Amniotic stem cell (primary cell): ENCODE measurements at places on chromosomes 6 and 20.

GRCh38 chr6:15368186-15368585, 122.3 kb downstream of the JARID2 start:
- DNase-seq: no peak

DNA sequence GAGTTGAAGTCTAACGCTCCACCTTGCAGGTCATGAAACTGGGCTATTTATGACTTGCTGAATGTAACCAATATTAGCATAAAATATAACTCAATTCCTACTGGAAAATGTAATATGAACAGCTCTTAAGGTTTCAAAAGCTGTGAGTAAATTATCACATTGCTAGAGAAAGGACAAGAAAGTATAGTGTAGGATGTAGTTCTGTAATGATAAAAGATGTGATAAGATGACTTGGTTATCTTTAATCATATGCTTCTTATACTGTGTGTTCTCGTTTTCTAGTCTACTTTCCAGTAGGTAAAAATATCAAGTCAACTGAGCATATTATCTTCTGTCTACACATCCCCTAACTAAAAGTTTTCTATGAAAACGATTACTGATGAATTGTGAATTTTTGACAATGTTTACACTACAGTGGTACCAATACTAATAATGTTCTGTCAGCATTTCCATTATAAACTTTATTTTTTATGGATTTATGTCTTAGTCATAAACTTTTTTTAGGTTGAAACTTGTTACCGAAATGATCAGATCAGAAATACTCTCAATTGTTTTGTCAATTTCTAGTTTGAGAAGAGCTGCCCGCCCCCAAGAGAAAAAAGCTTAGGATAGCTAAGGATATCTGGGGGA, 14.6 kb downstream of the MED23 start:
- DNase-seq: no peak

DNA sequence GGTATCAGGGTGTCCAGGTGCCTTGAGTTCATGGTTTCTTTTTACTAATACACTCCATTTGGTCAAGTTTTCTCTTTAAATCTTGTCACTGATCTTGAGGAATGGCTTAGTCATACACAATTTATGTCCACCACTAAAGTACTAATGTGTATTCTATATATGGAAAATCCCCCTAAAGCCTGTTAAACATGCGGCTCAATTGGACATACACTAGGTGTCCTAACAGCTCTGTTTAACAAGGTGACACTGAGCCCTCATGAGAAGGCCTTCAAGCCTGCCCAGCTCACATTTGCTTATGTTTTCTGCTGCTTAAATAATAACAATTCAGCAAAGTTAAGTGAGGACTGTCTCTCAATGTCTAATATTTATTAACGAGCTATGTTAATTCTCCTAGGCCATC, 31.5 kb downstream of the PDE7B start:
- DNase-seq: no peak

GRCh38 chr6:98832284-98833056, 1.9 kb upstream of the POU3F2 start:
- DNase-seq: no peak

- no peak for DNase-seq
Observed at GRCh38 chr20:56730003-56730402, 100.9 kb downstream of the TFAP2C start.

- no peak for DNase-seq
Observed at GRCh38 chr20:47981222-47981621, 195.9 kb upstream of the SULF2 start.

DNA sequence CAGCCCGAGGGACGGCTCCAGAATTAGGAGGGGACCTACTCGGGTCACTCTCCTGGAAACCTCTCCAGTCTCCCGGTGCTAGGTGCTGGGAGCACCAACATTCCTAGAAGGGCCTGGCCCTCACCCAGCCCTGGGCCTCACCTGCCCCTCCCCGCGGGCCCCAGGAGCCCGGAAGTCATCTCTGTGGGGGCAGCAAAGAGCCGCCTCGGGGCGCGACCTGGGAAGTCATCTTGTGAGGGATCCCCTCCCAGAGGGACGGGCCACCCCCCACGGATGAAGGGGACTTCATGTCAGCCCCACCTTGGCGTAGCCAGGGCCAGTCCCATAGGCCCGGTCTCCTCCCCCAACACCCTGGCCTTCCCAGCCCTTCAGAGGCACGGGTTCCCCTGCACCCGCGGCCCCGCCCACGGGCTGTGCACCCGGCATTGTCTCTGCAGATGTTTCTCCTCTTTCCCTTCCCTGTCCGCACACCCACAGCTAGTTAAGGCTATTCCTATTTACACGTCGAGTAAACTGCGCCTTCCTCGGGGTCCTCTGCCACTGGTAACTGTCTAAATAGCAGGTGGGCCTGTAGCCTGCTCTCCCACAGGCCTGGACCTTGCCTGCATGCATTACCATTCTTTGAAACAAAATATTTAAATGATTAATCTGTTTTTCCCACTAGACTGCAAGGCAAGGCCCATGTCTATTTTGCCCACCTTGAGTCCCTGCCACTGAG, 896 bp upstream of the RNASET2 start:
- no peak for DNase-seq

GRCh38 chr6:109456111-109456583, 575 bp upstream of the MICAL1 start:
- no peak for DNase-seq

DNA sequence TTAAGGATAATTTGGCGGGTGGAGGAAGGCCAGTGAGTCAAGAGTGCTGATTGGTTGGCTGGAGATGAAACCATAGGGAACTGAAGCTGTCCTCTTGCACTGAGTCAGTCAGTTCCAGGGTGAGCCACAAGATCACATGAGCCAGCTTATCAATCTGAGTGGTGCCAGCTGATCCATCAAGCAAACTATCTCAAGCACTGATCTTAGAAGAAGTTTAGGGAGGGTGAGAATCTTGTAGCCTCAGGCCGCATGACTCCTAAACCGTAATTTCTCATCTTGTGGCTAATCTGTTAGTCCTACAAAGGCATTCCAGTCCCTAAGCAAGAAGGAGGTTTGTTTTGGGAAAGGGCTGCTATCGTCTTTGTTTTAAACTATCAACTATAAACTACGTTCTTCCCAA, 954.3 kb downstream of the KIF16B start:
- DNase-seq: no peak

GRCh38 chr6:155039618-155040017, 44.5 kb downstream of the TIAM2 start:
- no peak for DNase-seq

GRCh38 chr6:2973676-2974075, 2.3 kb upstream of the SERPINB6 start:
- DNase-seq: no peak

DNA sequence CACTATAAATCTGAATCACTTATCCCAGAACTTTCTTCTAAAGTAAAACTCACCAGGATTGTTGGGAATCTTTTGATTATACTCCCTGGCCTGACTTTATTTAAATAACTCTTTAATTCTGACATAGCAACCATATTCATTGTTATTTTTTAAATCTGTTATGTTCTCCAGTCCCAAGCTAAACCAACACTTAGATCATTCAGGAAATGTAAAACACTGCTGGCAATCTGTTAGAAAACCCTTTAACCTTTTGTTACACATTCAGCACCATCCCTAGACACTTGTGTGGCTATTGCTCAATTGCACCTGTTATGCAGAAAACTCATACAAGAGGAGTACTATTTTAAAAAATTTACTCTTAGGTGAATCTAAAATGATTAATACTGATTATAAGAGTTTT, 101.8 kb upstream of the NHSL1 start:
- no peak for DNase-seq

DNA sequence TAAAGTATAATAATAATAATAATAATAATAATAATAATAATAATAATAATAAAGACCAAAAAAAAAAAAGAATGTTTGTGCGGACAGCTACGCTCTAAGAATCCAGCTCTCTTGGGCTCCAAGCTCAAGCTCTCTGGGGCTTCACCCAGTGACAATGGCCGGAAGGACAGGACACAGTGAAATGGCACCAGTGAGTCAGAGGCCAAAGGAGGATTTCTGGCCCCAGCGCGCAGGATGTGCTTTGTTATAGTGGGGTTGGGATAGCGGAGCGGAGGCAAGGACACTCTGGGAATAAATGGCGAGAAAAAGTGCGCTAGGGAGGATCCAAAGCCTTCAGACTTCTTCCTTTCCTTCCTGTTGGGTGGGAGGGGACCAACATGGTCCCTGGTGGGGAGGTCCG, 38.2 kb downstream of the HLA-A start:
- no peak for DNase-seq

DNA sequence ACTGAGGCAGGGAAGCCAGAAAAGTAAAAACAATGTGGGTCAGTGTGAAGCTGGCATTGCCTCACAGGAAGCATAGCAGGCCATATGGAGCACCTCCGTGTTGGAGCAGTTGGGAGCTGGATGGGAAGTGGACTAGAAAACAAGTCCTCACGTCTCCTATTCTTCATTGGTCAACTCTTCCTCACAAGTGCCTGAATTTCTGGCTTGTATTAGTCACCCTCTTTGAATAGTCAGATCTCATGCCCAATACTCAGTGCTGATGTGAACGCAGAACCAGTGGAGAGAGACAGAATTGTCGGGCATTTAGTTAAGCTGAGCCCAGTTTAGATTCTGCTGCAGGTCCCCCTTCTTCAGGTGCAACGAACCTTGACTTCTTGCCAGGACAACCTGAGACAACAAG, 22.3 kb upstream of the RSPO3 start:
- no peak for DNase-seq

- no peak for DNase-seq
Observed at GRCh38 chr6:156533872-156534524, 243.2 kb upstream of the ARID1B start.

- no peak for DNase-seq
Observed at GRCh38 chr6:167690931-167691330, 135.8 kb upstream of the AFDN start.

GRCh38 chr6:52927451-52927850, 18.0 kb upstream of the GSTA3 start:
- DNase-seq: no peak

- DNase-seq: no peak
Observed at GRCh38 chr6:154648888-154649205, 84.4 kb upstream of the SCAF8 start.

DNA sequence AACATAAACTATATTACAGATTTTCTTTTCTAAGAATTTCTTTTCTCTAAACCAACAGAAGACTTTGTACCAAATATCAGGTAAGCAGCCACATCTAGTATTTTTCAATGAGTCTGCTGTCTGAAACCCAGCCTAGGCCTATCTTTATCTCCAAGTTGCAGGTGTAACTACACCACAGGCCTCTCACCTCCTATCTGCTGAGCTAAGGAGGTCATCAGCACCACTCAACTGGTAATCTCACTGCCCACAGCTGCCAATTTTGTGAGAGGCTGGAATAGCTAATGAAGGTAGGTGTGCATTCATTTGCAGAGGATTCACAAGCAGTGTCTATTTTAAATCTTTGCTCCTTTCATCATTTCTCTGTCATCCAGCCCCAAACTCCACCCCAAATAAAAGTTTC, 584.8 kb downstream of the HDGFL1 start:
- DNase-seq: no peak

GRCh38 chr20:49573900-49574416, 6.0 kb upstream of the PTGIS start:
- DNase-seq: no peak

- DNase-seq: no peak
Observed at GRCh38 chr20:9353916-9354276, 160.5 kb upstream of the LAMP5 start.

- DNase-seq: no peak
Observed at GRCh38 chr20:17566345-17566744, 3.5 kb upstream of the DSTN start.

- no peak for DNase-seq
Observed at GRCh38 chr6:156511051-156511450, 266.1 kb upstream of the ARID1B start.

DNA sequence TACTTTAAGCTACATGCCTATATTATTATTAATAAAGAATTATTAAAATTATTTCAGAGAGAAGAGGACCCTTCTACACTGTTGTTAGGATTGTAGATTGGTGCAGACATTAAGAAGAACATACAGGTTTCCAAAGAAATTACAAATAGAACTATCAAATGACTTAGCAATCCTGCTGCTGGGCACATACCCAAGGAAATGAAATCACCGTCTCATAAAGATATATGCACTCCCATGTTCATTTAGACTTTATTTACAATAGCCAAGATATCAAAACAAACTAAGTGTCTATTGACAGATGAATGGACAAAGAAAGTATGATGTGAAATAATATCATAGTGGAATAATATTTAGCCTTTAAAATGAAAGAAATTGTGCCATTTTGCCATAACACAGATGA, 687.7 kb upstream of the POU3F2 start:
- DNase-seq: no peak

GRCh38 chr6:39772559-39773273, 19.5 kb upstream of the DAAM2 start:
- no peak for DNase-seq

DNA sequence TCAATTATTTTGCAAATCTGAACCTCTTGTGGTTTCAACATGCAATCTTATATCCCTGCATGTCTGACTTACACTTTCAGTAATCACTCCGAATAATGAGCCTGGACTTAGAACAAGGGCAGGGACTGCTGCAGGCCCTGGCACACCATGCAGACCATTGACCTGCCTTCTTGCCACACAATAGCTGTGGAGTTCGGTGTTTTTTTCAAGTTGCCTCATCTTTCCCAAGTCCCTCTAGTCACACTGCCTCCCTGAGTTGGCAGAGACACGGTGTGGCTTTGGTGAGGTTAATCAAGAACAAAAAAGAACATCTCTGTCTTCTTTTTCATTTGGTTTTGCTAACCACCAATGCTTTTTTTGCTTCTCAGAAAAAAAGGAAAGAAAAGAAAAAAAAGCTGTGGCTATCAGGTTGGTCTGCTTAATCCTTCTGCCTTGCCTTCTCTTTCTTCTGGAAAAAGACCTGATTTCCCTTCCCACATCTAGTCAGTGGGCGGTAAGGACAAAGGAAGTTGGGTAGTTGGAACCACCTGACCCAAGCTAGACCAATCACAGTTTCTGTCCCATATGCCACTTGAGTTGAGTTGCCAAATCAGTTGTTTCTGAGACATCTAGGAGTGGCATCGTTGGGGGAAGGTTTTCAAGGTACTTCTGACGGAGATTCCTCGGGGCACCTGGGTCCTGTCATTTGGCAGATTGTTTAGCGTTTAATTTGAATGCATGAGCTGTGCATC, 55.9 kb upstream of the TASP1 start:
- DNase-seq: no peak

DNA sequence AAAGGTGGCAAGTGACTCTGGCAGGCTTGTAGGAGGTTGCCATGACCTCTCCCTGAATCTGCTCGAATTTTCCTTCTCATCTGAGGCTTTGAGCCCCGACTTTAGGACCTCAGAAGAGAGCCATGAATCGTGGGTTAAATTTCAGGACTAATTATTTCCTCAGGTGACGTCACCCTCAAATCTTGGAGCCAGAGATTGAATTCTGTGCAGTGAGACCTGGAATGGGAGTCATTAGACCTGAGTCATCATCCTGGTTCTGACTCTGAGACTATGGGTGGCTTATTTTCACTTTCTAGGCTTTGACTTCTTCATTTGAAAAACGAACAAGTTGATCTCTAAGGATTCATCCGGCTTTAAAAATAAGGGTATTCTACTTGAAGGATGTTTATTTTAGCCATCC, 48.5 kb upstream of the PDYN start:
- no peak for DNase-seq

- DNase-seq: no peak
Observed at GRCh38 chr6:156398371-156398770, 378.8 kb upstream of the ARID1B start.
